ENCODE measurements at places on chromosomes 4 and X.

DNA sequence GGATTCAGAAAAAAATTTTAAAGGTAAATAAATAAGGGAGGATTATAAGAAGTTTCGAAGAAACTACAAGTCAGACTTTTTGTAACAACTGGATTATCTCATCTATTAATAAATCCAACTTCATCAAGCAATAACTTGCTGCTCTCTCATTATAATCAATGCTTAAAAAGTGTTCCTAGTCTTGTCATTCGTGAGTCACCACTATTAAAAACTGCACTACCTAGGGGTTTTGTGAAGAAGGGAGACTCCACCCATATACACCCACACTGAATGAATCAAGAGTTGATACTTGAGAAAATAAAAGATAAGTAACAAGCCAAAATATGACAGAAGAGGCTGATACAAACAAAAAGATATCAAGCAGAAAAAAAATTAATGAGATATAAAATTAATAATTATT lies 360.5 kb downstream of the ZNF674 start:
- DNase-seq: no peak

DNA sequence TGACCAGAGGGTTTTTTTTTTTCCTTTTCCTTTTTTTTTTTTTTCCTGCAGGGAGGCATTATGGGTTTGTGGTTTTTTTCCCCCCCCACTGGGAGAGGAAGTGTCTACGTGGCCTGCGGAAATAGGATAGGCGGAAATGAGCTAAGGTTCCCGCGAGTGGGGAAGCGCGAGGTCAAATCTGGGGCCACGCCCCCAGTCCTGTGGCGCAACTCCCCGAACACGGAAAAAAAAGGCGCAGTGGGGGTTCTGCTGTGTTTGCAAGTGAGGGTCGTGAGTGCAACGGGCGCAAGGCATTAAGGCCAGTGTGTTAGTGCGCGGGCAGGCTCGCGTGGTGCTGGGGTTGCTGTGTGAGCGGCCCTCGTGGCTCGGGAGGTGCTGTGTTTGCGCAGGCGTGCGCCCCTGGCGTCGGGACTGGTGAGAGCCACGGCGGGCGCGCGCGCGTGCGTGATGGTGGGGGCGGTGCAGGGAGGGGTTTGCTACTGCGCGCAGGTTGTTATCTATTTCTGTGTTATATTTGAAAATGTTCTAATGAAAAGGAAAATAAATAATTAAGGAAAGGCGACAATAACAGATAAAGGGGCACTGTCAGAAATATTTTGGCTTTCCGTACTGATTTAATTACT lies 685 bp upstream of the MORF4L2 start:
- DNase-seq: peak; percentile 81

DNA sequence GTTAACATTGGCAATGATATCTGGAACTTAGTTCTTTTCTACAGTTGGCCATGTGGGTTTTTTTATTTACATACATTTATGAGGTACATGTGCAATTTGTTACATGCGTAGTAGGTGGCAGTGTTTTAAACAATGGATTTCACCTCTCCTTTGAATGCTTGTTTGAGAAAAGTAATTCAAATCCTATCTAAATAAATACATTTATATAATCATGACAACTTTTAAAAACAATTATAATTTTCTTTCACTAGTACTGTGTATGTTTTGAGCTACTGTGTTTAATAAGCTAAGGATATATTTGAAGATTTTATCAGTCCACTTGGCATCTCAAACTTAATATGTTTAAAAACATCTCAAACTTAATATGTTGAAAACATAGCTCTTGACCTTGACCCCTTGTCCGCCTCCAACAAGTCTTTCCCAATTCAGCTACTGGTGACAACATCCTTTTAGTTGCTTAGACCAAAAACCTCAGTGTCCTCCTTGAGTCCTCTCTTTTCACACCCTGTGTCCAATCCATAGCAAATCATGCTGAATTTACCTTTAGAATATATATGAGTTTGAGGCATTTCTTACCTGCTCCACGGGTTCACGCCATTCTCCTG lies 14.5 kb downstream of the GUCY1B1 start:
- no peak for DNase-seq

DNA sequence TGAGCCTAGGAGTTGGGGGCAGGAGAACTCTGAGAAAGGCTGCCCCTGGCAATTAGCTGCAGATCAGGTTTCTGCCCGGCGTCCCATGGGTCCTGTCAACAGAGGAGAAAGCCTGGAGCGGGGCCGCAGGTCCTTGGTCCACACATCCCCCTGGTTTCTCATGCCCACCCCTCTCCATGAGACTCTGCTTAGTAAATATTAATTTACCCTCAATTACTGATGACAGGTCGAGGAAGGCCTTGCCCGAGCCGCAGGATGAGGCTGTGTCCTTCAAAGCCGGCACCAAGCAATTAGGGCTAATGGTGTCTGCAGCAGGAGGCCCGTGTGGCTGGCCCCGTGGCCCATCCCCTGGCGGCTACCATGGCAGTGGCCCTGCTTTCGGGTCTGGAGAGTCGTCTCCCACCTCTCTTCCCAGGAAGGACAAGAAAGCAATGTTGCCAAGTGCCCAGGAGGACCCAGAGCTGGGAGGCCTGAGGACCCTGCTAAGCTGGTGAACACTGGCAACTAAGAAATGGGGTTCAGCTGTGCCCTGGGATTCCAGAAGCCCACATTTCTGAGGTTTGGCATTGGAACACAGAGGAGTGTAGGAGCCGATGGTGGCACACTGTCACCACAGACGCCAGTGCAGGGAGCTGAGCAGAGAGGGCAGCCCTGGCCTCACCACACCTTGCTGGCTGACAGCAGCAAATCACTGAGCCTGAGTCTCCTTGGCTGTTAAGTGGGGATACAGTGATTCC lies 114.6 kb downstream of the CPZ start:
- DNase-seq: no peak

DNA sequence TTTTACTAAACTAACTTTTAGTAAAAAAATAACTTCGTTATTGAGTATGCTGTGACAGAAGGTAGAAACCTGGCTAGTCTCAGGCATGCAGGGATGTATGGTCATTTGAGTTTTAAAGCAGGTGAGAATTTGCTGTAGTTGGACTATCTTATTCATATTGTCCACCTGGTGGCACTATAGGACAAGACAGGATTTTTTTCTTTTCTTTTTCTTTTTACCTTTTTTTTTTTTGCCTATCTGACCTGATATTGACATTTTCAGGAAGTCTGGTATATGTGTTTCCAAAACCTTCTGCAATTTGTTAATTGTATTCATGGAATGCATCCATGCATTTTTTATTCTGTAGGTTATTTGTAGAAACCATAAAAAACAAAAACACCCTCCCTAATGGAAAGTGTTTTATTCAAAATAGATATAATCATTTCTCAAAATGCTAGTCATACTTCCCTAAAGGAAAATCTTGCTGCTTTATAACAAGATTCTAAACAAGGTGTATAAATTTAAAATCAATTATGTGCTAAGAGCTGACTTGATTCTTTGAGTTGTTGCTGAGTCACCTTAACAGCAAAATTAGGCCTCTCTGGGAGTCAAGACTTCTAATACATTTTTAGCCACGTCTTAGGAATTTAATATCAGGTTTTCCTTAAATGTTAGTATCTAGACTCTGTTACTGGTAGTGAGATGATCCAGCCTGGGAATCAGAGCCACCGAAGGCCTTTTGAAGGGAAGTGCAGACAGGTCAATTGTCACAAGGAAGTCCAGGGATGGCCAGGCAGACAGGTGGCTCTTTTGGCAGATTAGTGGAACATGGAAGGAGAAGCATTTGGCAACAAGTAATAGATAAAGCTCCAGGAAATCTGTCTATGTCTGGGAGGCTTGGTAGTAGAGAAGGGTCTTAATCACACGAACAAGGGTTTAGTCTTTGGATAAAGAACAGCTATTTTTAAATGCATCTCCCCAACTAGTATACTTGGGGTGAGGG lies 201.3 kb upstream of the GNPDA2 start:
- DNase-seq: peak; percentile 51

GRCh38 chr4:55794053-55794452 lies 25.5 kb upstream of the EXOC1L start:
- no peak for DNase-seq

DNA sequence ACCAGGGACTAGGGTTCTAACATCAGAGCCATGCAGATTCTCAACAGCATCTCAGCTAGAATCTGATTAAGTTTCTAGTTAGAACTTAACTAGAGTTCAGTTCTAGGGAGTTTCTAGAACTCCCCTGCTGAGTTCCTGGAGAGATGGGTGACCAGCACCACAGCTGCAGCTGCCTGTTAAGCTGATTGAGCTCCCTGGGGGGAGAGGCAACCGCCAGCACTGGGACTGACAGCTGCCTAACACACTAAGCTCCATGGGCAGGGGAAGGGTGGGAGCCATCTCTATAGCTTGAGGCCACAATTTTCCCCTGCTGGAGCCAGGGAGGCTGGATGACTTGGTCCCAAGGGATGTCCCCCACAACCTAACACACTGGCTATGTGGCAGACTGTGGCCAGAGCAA lies 84.2 kb downstream of the CHIC1 start:
- no peak for DNase-seq

Measured in hematopoietic multipotent progenitor cell treated with erythropoietin and hydrocortisone succinate and interleukin-3 and kit ligand, for 8 days (in vitro differentiated cells).